Stimulated activated naive B cell treated with anti-CD40 and anti-IgM and Interleukin-4, amounts not matched to agents 10 μg/mL and 1 μg/mL and 100 μg/mL, for 72 hours (primary cell): ENCODE measurements at places on chromosomes 7 and 10.

DNA sequence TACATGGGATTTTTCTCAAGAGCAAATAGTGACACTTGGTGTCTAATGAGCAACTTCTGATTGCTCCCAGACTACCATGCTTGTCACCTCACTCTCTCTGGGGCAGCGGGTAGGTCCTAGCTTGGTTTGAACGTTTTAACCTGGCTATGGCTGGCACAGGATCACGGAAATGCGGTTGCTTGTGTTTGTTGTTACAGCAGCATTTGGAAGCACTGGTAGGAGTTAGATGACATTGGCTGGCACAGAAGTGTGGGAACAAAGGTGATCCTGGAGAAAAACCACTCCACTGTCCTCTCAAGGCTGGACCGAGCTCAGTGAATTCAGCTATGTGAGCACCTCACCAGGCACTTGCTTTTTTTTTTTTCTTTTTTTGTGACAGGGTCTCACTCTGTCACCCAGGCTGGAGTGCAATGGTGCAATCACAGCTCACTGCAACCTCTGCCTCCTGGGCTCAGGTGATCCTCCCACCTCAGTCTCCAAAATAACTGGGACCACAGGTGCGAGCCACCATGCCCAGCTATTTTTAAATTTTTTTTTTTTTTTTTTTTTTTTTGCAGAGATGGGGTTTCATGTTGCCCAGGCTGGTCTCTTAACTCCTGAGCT, 3.5 kb upstream of the PFKFB3 start:
- H3K4me3 ChIP-seq = no peak overlapping the region
- no peak overlapping the region for H3K27ac ChIP-seq
- DNase-seq = no peak
- H3K4me1 ChIP-seq = peaks cover 42% of the 10 kb centered on the region

DNA sequence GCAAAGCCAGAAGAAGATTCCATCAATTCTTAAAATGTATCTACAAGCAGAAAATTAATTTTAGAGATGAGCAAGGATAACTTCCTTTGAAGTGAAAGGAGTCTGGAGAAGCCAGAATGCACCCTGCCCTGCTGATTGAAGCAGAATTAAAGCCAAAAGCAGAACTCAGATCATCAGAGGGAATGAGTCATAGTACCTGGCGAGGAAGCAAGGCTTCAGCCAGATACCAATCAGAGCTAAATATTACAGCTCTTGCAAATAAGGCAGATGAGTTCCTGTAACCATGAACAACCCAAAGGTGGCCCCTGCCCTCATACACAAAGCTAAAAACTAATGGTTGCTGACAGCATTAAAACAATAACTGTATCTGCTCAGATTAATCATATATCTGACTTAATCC, 10.4 kb downstream of the HTR7 start:
- peaks cover 10% of the 10 kb centered on the region for H3K4me1 ChIP-seq
- peaks cover 9% of the 10 kb centered on the region for H3K36me3 ChIP-seq
- peaks cover 54% of the 10 kb centered on the region for H3K27me3 ChIP-seq
- no peak overlapping the region for H3K27ac ChIP-seq

DNA sequence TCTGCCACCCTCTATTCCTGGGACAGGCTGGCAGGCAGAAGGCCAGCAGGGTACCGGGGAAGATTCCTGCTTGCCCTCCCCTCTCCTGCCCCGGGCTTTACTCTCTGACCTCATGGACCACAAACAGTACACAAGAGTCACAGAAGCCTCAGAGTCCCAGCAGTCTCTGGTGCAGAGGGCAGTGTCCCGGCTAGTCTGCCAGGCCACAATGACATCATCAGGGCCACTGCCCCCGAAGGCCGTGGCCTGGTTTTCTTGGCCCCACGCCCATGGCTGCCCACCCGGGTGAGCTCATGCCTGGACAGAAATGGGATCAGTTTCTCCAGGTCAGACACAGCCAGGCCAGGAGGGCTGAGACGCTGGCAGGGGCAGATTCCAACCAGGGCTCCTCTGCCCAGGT, 91.9 kb downstream of the MYL10 start:
- H3K4me1 ChIP-seq = peaks cover 4% of the 10 kb centered on the region
- H3K27ac ChIP-seq = no peak overlapping the region
- peaks cover 27% of the 10 kb centered on the region for H3K27me3 ChIP-seq
- no peaks in the 10 kb centered on the region for H3K36me3 ChIP-seq
- H3K4me3 ChIP-seq = no peak overlapping the region

- H3K27me3 ChIP-seq = no peaks in the 10 kb centered on the region
- no peak overlapping the region for H3K4me3 ChIP-seq
- H3K36me3 ChIP-seq = no peaks in the 10 kb centered on the region
- DNase-seq = no peak
- H3K27ac ChIP-seq = no peak overlapping the region
Observed at GRCh38 chr10:124000792-124001201, 92.6 kb downstream of the CHST15 start.

DNA sequence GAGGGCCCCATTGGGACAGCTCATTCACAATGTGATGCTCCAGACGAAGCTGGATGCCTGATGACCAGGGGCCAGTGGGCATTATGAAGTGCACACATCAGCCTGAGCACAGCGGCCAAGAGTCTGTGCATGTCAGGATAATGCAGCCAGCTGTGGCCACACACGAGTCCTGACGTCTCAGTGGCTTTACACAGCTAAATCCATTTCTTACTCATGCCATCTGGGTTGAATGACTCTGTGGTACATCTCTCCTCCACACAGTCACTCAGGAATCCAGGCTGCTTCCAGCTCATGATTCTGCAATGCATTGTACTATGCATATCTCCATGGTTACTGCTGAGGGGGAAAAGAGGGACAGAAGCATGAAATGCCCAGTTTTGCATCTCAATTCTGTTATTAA, 123.6 kb downstream of the PRLHR start:
- H3K4me1 ChIP-seq = no peaks in the 10 kb centered on the region
- peaks cover 25% of the 10 kb centered on the region for H3K27me3 ChIP-seq
- no peaks in the 10 kb centered on the region for H3K36me3 ChIP-seq

DNA sequence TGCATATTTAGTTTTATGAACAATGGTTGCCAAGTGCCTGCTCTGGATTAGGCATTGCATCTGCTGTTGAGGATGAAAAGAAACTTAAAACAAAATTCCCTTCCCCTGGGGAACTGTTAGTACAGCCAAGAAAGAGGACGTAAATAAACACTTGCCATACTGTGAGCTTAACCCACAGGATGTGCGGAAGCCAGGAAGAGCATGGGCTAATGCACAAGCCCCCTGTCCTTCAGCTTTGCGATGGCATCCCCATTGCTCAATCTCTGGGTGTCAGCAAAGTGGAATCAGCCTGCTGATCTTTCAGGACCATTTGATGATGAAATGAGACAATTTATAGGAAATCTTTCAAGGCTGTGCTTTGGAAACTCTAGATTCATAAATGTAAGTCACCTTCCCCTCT, 399.9 kb upstream of the IGFBP3 start:
- no peak overlapping the region for H3K4me3 ChIP-seq
- H3K27ac ChIP-seq = no peak overlapping the region
- no peak for DNase-seq
- no peaks in the 10 kb centered on the region for H3K36me3 ChIP-seq
- H3K4me1 ChIP-seq = peaks cover 6% of the 10 kb centered on the region

DNA sequence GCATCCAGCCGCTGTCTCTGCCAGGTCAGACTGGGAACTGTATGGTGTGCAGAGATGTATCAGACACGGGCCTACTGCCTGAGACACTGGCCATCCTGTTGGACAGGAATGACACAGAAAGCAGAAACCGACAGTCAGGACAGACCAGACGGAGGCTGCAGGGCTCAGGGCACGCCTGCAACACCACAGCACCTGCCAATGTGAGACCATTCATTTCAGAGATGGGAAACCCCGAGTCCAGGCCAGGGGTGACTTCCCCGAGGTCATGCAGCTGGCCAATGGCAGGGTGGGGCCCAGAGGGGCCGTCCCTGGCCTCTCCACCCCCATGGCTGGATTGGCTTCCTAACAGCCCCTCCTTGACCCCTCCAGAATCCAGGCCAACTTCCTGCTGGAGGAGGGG, 34.7 kb downstream of the GRID1 start:
- H3K36me3 ChIP-seq = no peaks in the 10 kb centered on the region
- no peak for DNase-seq
- H3K27me3 ChIP-seq = peaks cover 33% of the 10 kb centered on the region
- H3K4me3 ChIP-seq = no peak overlapping the region
